MV-4-11 (cell line): ENCODE measurements at places on chromosomes 6 and 20.

- DNase-seq = no peak
Observed at GRCh38 chr20:221258-221830, 5.7 kb upstream of the DEFB129 start.

DNA sequence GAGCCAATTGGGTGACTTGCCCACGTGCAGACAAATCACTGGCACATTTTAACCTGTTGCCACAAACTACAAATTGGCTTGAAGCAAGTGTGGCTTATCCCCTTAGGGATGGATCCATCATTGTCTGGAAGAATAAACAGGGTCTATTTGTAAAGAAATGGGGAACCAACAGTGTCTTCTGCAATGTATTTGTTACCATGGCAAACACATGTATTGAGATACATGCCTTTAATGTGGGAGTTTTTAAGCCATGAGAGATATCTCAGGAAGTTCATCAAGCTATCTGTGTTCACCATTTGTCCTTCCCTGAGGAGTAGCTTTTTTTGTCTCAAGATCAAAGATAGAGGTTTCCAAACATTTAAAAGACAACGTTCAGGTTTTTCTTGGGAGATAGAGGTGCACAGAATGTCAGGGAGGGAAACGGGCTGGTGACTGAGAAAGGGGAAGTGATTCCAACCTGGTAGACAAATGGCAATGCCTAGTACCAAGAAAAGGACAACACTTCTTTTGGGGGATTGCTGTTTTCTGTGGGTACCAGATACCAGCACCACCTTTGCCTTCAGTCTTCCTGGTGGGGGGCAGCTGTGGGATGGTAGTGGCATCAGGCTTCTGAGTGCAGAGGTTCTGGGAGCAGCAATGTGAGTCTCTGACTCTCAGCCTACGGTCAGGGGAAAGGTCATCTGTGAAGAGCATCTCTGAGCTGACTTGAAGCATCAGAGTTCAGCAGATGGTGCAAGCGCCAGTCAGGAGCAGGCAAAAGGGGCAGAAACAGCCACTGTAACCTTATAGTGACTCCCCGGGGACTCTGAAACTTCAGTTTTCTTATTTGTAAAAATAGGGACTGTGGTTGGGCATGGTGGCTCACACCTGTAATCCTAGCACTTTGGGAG lies 20.1 kb upstream of the BCAS1 start:
- peak; percentile 34 for DNase-seq

DNA sequence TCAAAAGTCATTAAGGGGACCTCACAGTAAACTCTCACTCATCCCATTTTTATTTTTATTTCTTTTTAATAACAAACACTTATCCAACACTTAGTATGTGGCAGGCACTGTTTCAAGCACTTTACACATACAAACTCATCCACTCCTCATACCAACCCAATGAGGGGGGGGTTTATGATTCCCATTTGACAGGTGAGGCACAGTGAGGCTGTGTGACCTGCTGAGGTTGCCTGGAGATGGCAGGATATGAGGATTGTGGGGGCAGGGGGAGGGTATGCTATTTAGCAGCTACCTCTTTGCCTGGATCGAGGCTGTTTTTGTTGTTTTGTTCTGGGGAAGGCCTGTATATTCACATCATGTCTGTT lies 219.8 kb downstream of the KIF16B start:
- DNase-seq = no peak

DNA sequence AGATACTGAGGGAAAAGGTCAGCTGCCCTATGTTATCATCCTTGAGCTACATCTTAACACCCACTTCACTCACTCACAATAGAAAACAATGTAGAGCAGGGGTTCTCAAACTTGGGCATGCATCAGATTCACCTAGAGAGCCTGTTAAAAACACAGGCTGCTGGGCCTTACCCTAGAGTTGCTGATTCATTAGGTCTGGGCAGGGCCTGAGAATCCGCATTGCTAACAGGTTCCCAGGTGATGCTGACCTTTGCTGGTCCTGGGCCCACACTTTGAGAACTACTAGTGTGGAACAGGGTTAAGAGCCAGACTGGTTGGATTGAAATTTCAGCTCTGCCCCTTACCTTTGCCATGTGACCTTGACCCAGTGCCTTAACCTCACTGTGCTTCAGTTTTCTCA lies 25.1 kb downstream of the RSPO4 start:
- no peak for DNase-seq

- DNase-seq = peak; percentile 93
Observed at GRCh38 chr6:13454286-13455221, 32.8 kb downstream of the GFOD1 start.
